ENCODE measurements at places on chromosomes 2 and 18. TPM values are rescaled to one million over a fixed set of nuclear protein-coding genes. Genes with fewer than 3 reads are reported as not detected.

DNA sequence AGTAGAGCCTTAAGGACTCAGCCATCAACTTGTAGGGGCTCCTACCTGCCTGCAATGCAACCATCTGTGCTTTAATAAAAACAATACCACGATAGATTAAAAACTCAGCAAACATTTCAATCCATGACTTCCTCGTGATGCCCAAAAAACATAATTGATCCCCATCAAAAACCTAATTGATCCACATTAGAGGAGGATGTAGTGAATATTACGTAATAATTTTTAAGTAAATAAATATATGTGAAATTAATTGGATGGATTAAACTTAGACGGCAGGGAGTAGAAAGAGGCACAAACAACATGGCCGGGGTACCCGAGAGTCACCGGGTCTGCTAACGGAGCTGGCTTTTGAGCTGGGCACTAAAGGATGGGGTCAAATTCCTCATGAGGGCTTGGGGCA, 87.3 kb downstream of the ARL4C start:
- H3K4me3 ChIP-seq, result no peak overlapping the region
- no peak for DNase-seq

DNA sequence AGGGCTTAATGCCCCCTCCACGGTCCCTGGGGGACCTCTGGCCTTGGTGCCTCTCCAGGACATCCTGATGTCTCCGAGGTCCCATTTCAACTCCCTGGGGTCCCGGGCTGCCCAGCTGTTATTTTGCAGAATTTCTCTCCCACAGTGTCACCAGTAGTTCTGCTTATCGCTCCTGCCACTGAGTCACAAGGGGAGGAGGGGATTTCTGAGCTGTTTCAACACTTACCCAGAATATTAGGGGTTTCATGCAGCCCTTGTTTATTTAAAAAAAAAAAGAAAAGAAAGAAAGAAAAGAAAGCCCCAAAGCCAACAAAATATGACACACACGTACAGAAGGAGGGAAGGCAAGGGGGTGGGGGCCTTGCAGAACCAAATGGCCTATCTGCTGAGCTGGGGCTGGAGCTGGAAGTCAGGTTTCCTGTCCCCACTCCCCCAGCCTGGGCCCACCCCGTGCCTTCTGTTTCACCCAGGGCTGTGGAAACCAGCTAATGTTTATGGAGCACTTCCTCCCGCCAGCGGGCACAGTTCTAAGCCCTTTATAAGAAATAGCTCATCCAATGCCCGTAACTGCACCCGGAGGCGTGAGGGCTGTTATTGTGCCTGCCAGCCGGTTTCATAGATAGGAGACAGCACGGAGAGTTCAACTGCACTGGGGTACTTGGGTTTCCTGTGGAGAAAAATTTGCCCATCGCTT, 8.4 kb upstream of the ARID5A start:
- peak overlapping the region; percentile 41 for H3K27ac ChIP-seq
- H3K27me3 ChIP-seq, result no peaks in the 10 kb centered on the region
- DNase-seq, result no peak
- H3K36me3 ChIP-seq, result no peaks in the 10 kb centered on the region
- H3K4me3 ChIP-seq, result peak overlapping the region; percentile 43

DNA sequence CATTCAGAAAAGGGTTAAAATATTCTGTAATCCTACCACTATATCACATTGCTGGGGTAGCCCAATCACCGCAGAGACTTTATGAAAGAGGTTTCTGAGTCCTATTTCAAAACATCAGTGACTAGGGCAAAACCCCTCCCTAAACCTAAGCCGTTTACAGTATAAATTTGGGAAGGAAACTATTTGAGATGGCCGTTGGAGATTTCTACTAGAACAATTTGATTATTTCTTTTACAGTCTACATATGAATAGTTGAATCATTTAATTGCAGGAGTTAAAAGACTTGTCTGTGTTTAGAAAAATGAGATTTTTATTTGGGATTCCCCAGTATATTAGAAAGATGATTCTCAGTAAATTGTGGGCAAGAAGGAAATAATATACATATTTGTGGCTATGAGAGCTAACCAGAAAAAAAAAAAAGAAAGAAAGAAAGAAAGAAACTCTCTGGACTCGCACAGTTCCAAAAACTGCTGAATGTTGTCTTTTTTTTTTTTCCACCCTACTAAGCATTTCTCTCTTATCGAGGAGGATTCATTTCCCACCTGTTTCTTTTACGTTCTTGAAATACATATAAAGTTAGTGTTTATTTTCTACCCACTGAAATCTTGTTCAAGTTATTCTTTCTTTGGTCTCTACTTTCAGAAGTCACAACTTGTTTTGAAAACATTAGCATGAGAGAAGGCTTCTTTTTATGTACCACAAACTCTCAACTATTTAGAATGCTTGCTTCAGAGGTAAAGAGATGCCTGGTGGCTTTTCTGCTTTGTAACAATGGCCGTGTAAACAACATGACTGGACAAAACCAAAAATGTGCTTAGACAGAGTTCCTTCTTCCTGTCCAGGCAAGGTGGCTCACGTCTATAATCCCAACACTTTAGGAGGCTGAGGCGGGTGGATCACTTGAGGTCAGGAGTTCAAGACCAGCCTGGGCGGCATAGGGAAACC, 65.9 kb downstream of the BCL2 start:
- no peaks in the 10 kb centered on the region for H3K27me3 ChIP-seq
- no peak overlapping the region for H3K27ac ChIP-seq
- H3K4me1 ChIP-seq, result no peaks in the 10 kb centered on the region
- no peaks in the 10 kb centered on the region for H3K36me3 ChIP-seq

DNA sequence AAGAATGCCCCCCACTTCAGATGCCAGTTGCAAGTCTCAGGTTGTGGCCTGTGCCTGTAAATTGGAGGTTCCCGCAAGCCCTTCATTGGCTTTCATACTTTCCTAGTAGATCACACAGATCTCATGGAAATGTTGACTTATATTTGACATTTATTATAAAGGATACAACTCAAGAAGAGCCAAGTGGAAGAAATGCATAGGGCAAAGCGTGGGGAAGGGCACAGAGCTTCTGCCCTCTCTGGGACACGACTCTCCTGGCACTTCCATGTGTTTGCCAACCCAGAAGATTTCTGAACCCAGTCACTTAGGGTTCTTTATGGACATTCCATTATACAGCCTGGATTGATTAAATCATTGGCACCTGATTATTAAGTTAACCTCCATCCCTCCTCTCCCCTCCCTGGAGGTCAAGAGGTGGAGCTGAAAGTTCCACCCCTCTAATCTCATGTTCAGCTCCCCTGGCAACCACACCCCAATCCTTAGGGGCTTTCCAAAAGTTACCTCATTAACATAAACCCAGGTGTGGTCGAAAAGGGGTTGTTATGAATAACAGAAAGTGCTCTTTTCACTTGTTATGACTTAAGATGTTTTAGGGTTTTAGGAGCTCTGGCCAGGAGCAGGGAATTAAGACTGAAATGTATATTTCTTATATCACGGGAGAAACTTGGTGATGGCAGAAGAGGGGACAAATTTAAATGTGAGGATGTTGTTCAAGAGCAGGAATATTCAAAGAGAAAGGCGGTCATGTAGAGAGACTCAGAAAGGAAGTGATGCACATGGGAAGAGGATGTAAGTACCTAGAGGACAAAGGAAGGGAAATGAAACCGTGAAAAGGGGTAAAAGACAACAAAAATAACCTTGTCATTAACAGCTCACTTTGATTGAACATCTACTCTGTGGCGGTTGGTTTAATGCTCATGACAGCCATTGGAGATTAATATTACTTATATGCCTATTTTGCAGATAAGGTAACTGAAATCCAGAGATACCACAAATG, 31.8 kb downstream of the SP100 start:
- H3K36me3 ChIP-seq, result peaks cover 43% of the 10 kb centered on the region
- H3K27ac ChIP-seq, result no peak overlapping the region
- DNase-seq, result no peak

GRCh38 chr18:48612917-48613316, 74.1 kb downstream of the CTIF start:
- H3K4me3 ChIP-seq, result no peak overlapping the region
- no peaks in the 10 kb centered on the region for H3K27me3 ChIP-seq
- H3K27ac ChIP-seq, result no peak overlapping the region
- H3K36me3 ChIP-seq, result no peaks in the 10 kb centered on the region

DNA sequence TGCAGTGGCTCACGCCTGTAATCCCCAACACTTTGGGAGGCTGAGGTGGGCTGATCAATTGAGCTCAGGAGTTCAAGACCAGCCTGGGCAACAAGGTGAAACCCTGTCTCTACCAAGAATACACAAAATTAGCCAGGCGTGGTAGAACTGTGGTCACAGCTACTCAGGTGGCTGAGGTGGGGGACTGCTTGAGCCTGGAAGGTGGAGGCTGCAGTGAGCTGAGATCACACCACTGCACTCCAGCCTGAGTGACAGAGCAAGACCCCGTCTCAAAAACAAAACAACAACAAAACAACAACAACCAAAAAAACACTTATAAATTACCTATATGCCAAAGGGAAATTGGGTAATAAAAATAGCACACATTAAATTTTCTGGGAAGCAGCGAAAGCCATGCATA, 141.6 kb downstream of the HDAC4 start:
- no peak overlapping the region for H3K4me3 ChIP-seq
- DNase-seq, result no peak
- peaks cover 38% of the 10 kb centered on the region for H3K4me1 ChIP-seq
- H3K27ac ChIP-seq, result peak overlapping the region; percentile 1
- no peaks in the 10 kb centered on the region for H3K36me3 ChIP-seq

DNA sequence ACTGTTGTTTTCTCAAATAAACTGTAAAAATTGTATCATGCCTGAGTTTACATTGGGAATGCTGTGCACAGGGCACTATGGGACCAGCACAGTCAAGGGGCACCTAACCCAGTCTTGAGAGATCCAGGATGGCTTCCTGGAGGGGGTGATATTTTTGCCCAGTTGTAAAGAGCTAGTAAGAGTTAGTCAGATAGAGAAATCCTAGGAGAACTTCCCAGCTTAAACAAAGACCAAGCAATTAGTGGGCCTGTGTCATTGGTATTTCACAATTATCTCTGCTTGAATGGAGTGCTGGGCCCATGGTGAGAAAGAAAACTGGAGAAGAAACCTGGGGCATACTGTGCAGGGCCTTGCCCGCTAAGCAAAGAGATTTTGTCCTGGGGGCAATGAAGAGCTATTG, 12.2 kb downstream of the XDH start:
- no peaks in the 10 kb centered on the region for H3K4me1 ChIP-seq

DNA sequence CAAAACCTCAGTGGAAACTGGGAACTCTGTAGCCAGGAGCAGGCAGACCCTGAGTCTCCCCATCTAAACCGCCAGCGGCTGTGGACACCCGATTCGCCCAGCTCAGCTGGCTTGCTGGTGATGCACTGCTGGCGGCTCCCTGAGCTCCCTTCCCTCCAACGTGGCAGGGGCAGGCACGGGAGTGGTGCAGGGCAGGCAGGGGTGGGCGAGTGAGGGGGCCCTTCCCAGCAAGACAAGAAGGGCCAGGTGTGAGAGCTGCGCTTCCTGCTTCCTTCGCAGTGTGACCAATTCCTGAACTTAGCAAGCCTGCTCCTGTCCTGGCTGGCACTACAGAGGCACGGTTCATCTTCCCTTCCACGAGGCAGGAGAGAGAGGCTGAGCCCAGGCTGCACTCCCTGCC, 12.3 kb upstream of the SEMA4C start:
- no peak overlapping the region for H3K27ac ChIP-seq
- no peak overlapping the region for H3K4me3 ChIP-seq
- DNase-seq, result no peak
- no peaks in the 10 kb centered on the region for H3K4me1 ChIP-seq
- no peaks in the 10 kb centered on the region for H3K27me3 ChIP-seq

DNA sequence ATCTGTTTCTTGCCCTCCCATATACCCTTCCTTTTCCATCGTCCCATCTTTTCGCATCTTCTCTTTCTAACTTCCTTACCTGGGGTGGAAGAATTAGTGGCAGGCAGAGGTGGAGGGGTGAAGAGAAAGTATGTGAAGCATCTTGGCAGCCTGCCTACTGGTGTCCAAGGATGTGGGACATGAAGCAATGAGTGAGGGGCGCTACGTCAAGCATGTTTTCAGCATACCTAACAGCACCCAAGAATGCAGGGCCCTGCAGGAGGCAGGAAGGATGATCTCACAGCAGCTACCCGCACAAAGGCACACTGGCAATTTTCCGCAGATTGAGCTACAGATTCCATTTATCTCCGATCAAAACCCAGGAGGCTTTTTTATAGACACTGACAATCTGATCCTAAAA, 42.2 kb downstream of the METTL4 start:
- H3K27ac ChIP-seq, result no peak overlapping the region
- H3K27me3 ChIP-seq, result no peaks in the 10 kb centered on the region
- DNase-seq, result no peak
- no peak overlapping the region for H3K4me3 ChIP-seq

The PROKR1 gene
- total RNA-seq, result not detected

The SLC1A4 gene
- 5.1 TPM for total RNA-seq

The NT5C1B gene
- 0.13 TPM for total RNA-seq

The CYP26B1 gene
- 17.3 TPM for total RNA-seq

The TUBA3E gene
- not detected for total RNA-seq

The UPP2 gene
- not detected for total RNA-seq

The ALLC gene
- total RNA-seq, result not detected
